NCI-H82 (cell line): ENCODE measurements at places on chromosomes 2 and 18.

DNA sequence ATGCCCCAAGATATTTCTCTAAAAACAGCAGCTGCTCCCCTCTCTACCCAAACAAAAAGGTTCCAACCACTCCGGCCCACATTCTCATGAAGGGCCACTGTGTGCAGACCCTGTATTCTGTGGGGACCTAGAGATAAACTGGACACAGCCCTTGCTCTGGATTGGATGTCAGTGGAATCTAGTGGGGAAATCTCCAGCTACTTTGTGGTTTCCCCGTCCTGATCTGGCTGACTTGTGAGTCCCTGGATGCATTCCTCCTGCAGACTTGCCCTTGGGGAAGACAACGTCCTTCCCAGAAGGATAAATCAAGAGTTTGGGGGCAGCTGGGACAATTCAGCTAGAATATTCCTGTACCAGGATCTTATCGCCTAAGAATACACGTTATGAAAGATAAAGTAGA is 151.1 kb downstream of the FSHR start:
- DNase-seq = no peak

DNA sequence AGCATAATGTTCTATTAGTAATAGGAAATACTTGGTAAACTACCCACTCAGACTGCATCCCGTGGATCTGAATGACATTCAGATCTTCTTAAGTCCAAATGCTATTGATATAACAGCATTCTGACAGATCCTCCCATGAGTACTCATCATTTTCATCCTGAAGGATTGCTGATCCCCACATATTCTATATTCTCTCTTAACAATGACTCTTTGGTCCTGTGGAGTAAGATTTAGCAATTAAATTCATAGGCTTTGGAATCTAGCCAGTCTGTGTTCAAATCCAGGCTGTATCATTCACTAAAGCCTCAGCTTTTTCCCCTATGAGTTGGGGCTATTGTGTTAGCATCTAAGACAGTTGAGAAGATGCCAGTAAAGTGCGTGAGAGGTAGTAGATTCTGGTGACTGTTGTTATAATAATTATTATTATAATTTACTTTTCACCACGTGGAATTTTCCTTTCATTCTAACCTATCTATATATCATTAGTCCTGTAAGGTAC is 591.3 kb upstream of the SYT4 start:
- DNase-seq = no peak

GRCh38 chr2:31138037-31138962 is at the start of gene GALNT14:
GALNT14 (minus strand) TSS chr2:31138440; CDS start chr2:31138086, 354 bp downstream.
- DNase-seq = peak; percentile 83

GRCh38 chr18:58105888-58106260 is 61.8 kb downstream of the NEDD4L start:
- DNase-seq = peak; percentile 93

DNA sequence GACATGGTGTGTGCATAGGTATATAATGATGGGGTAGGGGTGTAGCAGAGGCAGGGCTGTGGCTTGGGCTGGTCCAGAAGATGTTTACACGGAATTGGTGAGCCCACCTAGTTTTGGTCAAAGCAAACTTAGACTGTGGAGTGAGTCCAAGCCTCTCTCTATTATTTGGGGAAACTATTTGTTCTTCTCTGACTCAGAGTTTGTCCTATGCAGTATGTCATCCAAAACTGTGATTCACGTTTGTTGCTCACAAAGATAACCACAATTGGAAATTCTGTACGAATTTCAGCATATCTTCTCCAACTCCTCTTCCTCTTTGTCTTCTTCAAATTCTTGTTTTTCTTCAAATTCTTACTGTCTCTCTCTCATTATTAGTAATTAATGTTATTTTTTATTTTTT is 292.9 kb downstream of the XIRP2 start:
- no peak for DNase-seq

DNA sequence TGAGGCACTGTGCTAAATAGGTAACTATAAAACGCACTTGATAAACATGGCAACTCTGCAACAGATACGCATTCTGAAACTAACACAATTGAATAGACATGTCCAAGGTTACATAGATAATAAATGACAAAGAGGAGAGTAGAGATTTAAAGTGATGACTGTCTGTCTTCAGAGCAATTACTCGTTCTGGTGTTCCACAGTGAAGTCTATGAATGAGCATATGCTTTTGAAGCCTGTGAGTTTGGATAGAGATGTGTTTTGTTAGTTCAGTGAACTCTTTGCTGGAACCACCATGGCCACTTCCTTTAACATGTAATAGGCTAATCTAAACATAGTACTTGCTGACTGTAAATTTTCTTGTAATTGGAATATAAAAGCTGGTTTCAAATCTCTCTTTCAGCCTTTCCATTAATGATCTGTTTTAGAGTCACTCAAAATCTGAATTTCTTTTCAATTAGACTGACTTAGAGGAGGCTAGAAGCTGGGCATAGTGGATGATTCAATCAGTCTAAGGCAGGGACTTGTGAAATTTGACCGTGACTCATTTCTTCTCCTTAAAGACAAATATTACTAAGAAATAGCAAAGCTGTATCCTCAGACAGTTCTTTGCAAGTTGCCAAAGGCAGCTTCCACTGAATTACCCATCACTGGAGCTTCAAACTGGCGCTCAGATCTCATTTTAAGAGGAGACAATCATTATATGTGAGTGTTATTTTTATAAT is 1130.1 kb upstream of the CELF4 start:
- no peak for DNase-seq

GRCh38 chr2:218266316-218266979 is 3.5 kb downstream of the AAMP start:
- no peak for DNase-seq

- DNase-seq = no peak
Observed at GRCh38 chr2:45390441-45390840, 220.6 kb downstream of the SRBD1 start.

DNA sequence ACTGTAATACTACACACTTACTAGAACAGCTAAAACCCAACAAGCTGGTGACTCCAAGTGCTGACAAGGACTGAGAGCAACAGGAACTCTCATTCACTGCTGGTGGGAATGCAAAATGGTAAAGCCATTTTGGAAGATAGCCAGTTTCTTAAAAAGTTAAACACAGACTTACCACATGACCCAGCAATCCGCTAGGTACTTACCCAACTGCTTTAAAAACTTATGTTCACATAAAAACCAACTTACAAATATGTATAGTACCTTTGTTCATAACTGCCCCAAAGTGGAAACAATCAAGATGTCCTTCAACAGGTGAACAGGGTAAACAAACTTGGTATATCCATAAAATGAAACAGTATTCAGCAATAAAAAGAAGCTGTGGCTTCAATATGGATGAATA is 153.1 kb upstream of the ZFP36L2 start:
- no peak for DNase-seq

DNA sequence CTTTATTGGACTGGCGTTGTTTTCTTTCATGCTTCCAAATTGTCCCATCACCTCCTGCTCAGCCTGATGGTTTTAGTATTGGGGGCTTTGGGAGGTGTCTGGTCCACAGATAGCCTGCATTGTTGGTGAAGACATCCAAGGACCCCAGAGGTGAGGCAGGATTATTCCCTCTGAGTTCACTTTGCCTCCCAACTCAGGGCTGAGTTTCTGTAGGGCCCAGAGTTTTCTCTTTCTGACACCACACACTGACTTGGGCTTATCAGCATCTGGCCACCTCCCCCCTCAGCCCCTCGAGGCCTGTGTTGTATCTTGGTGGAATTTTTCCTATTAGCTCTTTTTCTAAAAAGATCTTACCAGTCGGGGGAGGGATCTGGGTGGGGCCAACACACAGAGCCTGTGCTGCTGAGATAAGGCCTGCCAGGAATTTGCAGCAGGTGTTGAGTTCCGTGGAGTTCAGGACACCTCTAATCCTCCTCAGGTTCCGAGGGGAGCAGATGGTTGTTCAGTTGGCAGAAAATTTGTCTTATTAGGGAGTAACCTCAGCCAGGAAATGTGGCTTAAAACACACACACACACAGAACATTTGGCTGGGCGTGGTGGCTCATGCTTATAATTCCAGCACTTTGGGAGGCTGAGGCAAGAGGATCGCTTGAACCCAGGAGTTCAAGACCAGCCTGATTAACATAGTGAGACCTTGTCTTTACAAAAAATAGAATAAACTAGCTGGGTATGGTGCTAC is 7.3 kb downstream of the EMILIN2 start:
- no peak for DNase-seq

DNA sequence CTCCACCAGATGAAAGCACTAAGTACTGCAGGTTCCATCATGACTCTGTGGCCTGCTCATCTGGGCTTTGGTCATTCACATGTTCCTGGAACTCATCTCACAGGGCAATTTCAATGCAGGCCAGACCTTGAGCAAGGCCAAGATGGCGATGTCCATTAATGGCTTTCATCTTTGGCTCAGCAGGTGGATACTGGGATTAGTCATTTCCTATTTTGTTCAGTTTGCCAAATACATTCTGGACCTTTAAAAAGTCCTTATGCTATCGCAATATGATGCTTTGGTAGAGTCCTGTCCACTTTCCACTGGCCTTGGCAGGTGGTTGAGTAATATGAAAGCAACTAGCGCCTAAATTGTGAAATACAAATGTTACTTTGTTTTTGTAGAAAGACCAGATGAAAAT is 170.1 kb upstream of the REV1 start:
- no peak for DNase-seq

DNA sequence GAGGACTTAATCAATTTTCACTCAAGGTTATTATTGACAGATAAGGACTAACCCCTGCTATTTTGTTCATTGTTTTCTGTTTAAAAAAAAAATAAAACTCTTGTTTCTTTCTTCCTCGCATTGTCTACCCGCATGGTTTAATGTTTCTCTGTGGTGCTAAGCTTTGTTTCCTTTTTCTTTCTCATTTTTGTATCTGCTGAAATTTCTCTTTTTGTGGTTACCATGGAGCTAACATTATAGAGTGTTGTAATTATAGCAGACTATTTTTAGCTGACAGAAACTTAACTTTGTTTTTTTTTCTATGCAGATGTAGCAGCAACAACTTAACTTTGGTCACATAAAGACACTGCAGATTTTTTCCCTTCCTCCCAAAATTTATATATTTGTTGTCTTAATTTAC is 43.1 kb upstream of the CHN1 start:
- no peak for DNase-seq

DNA sequence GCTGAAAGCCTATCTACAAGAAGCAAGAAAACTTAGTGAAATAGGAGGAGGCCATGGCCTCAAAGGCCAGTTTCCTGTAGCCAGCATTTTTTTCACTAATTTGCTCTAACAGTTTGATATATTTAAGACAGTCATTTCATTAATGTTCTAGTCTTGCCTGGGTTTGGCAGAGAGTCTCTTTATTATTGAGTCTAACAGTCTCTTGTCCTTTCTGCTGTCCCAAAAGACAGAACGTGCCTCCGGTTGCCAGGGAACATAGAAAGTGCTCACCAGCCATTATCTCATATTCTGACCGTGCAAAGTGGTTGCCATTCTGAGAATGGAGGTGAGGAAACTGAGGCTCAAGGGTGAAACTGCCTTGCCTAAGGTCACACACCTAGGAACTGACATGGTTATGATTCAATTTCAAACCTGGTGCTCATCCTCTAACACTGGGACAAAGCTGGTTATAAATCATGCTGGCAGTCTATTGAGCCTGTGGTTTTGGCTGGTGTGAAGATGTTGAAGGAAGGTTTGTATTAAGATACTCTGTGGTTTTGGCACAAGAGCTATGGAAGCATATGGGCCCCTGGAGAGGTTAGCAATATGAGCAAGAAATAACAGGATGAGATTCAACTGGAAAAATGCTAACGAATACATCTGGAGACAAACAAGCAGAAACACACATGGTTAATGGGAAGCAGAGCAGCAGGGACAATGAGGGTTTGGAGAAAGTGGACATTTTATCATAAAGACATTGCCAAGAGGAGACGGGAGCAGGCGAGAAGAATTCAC is 903.3 kb upstream of the KLHL29 start:
- no peak for DNase-seq

GRCh38 chr2:158317642-158318041 is 138.9 kb downstream of the CCDC148 start:
- no peak for DNase-seq

DNA sequence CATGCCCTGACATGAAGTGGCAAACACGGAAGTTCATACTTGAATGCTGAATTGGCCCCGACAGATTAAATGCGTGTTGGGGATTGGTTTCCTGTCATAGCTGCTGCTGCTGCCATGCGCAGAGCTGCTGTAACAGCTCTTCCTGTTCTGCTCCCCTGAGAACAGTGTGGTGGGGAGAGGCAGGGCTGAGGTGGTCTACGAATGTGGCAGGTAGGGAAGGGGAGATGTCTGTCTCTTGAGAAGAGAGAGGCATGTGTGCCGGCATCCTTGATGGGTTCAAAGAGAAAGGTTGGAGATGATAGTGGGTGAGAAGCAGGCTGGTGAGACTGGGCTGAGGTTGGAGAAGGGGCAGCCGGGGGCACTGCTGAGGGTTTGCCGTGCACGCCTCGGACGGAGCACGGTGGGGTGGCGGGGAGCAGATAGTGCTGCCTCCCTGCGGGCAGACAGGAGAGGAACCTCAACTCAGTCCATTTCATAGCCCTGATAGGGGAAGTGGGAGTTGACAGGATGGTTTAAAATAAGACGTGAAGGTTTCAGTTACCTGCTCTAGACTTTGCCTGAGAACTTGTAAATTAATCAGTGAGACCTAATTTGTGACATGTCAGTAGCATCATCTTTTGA is 46.1 kb downstream of the TMEM185B start:
- no peak for DNase-seq

DNA sequence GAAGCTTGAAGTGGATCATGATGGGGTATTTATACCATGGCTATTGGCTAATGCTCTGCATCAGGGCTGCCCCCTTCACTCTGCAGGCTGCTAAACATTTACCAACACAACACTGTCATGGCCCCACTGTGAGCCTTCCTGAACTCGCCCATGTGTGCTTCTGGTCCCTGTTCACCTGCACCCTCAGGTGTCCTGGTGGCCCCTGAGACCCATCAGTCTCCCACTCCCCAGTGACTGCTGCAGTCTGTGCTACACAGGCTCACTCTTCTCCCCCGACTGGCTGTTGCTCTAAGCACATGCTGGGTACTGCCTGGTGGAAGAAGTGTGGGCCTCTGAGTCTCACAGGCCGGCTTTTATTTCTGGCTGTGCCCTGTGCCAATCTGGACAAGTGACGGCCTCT is 183.0 kb upstream of the HS6ST1 start:
- DNase-seq = no peak

DNA sequence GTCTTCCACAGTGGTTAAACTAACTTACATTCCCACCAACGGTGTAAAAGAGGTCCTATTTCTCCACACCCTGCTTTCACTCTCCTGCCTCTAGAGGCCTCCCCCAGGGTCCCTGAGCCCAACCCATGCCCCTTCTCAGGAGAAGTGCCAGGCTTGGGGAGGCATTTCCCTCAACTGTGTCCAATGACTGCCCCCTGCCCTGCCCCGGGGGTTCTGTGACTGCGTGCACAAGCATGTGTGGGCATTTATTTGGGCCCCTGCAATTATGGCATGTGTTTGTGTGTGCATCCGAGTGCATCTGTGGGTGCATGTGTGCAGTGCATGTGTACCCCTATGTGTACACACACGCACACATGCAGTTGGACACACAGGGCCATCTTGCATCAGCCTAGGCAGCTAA is 57.3 kb downstream of the INHBB start:
- no peak for DNase-seq

- DNase-seq = no peak
Observed at GRCh38 chr2:108893277-108893676, 95.7 kb downstream of the EDAR start.

GRCh38 chr2:60468382-60469085 is 84.9 kb downstream of the BCL11A start:
- no peak for DNase-seq
